COR-L47 (cell line): ENCODE measurements at places on chromosomes 7 and 10.

DNA sequence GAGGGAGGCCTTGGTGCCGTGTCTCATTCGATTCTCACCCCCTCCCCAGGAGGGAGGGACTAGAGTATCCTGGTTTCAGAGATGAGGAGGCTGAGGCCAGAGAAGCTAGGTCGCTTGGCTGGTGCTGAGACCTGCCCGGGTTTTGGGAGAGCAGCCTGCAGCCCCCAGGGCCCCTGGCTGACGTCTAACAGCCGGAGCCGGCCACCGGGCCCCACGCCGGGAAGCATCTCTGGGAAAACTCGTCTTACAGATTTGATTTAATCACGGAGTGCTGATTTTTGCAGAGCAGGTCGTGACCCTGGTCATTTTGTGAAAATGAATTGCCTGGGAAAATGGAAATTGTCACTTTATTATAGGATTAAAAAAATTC lies 97.5 kb downstream of the MICALL2 start:
- no peak for DNase-seq

- no peak for DNase-seq
Observed at GRCh38 chr10:71964743-71965515, 734 bp downstream of the CHST3 start.

DNA sequence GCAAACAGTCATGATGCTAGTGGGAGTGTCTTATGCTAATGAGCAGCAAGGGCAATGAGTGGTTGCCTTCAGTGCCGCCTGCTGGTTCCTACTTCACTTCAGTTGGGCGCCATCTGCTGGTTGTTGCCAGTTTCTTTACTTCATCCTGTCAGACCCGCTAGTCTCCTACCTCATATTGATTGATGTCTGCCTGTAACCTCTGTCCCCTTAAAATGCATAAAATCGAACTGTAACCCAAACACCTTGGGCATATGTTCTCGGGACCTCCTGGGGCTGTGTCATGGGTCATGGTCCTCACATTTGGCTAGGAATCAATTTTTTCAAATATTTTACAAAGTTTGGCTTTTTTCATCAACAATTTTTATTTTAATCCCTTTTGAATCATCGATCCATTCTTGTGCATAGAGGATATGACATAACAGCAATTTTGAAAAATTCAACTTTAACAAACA lies 62.8 kb upstream of the C7orf33 start:
- peak; percentile 79 for DNase-seq

DNA sequence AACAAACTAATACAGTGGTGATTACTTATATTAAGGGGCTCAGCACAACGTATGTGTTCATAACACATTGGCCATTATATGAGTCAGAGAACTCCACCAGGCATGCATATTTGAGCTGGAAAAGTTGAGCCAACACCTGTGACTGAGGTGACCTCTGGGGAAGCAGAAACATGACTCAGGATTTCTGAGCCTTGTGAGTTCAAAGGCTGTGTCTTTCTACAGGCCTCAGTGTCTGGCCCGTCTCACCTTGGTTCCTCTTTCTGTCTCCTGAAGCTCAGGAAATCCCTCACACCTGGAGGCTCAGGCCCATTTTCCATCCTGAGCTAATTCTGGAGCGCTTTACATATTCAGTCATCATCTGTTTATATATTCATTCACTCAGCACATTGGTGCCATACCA lies 230.9 kb upstream of the AGK start:
- DNase-seq: no peak

DNA sequence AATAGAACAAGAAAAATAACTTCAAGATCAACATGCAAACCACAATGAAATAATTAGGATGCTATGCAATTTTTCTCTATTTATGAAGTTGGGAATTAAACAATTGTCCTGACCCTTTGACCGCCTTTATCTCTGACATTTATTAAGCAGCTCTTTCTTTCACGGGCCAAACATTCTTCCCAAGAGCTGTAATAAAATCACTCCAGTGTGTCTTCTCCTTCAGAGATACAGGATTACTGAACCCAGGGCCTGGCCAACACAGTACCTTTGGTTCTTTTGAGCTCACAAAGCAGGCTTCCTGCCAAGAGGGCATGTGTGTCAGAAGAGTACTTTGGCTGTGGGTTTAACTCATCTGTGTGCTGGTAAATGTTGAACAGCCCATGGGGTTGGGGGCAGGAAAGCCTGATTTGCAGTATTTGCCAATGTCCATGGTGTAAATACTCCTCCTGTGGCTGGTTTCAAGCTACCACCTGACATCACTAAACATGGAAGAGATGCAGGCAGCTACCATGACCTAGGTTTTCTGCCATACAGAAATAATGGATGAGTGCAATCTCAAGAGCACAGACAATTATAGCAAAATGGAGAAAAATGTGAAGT lies 121.7 kb downstream of the FANK1 start:
- DNase-seq: no peak

- DNase-seq: no peak
Observed at GRCh38 chr10:124180947-124181549, 87.7 kb upstream of the CHST15 start.

GRCh38 chr7:47449810-47450590 lies 131.9 kb downstream of the TNS3 start:
- DNase-seq: no peak

DNA sequence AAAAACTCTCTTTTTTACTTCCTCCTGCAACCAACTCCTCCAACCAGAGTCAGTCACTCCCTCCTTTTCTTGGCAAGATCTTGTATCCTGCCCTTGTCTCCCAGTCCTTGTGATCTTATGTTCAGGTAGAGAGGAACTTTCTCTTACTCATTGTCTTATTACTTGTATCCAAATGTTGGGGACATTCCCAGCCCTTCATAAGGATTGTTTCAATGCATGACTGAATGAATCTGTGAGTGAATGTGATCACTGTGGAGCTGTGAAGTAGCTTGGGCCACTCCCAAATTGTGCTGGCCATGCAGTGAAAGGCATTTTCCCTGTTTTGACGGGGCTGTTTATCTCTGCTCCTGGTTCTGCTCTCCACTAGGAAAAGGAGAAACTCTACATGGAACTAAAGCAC lies 93.7 kb downstream of the CFAP58 start:
- DNase-seq: no peak

GRCh38 chr7:103059471-103059870 lies 15.1 kb downstream of the FBXL13 start:
- no peak for DNase-seq

DNA sequence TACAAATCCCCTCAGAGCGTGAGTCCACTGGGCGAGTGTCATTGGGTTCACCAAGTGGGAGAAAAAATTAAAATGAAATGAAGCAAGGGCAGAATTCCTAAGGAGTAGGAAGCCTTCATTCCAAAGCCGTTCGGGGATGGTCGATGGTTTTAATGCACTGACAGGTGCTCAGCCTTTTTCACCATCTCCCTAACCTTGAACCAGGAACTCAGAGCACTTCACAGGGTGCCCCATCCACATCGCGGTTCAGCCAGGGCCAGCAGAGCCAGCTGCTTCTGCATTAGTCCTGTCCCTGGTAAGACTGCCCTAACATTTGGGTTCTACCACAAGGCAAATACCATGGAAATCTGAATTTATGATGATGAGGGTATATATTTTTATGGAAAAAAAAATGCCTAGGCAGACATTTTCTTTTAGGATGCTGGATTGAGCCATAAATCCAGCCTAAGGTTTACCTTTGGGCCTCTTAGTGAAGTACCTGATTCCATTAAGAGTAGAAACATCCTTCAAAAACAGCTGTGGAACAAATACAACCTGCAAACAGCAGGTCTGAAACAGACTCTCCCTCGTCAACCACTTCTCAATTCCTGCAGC lies 203.5 kb upstream of the RNF32 start:
- no peak for DNase-seq

DNA sequence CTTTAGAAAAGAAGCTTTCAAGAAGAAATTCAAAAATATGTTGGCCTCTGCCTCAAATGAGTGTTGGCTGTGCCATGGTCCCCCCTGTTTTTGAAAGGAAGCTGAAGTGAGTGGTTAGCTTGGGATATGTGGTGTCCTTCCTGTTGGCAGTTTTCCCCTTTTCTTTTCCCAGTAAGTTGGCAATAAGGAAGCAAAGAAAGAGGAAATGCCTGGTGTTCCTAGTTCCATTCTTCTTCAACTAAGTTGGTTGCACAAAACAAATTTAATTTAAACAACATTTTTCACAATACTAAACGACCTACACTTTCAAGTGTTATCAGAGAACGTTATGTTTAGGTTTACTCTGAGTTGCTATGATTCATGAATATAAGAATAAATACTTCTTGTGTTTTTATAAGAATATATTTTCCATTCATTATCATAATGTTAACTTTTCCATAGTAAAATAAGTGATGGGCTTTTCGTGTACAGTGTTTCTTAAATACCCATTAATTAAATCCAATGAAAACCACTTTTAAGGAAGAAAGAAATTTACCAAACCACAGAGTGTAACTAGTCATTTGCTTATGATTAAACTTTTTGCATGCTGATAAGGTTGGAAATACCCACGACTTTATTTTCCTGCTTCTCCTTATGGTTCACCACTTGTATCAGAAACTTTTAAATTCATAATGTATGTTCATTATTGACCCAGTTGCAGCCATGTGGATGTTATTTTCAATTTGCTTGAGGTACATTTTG lies 7.7 kb downstream of the HDAC9 start:
- no peak for DNase-seq

GRCh38 chr10:46520941-46521340 lies 35.5 kb downstream of the GPRIN2 start:
- no peak for DNase-seq

GRCh38 chr7:80548840-80549530 lies 37.1 kb upstream of the GNAT3 start:
- DNase-seq: no peak

GRCh38 chr7:140732416-140732815 lies 35.9 kb downstream of the NDUFB2 start:
- DNase-seq: no peak

GRCh38 chr7:131149840-131150239 lies 177.8 kb upstream of the MKLN1 start:
- DNase-seq: no peak

GRCh38 chr10:66811211-66811610 lies 114.6 kb upstream of the LRRTM3 start:
- DNase-seq: no peak

DNA sequence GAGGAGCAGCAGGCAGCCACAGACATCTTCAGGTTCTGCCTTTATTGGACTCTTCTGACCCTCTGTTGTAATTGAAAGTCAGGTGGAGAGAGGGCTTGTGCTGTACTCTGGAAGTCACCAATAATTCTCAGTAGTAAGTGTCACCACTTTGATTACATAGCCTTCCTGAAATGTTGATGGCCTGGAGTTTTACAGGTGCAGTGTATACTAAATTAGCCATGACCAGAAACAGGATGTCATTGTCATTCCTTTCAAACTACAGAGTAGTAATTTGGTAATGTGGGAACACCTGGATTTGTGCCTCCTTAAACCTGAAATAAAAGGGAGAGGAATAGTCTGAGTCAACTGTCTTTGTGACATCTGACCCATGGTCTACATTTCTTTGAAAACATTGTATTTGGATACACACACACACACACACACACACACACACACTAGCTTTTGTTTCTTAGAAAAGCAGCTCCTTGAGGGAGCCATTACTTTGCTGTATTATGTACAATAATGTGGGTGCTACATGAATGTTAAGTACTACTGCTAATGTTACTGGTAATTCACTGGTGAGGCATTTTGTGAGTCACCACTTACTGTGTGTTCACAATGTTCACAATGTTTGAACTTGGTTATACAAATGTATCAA lies 19.6 kb downstream of the ARL4A start:
- DNase-seq: peak; percentile 44

- DNase-seq: no peak
Observed at GRCh38 chr7:100521076-100521475, 17.9 kb upstream of the AGFG2 start.

GRCh38 chr7:37916017-37916672 lies 472 bp downstream of the SFRP4 start:
- DNase-seq: no peak

GRCh38 chr10:27816320-27816719 lies 70.7 kb upstream of the MKX start:
- DNase-seq: no peak

DNA sequence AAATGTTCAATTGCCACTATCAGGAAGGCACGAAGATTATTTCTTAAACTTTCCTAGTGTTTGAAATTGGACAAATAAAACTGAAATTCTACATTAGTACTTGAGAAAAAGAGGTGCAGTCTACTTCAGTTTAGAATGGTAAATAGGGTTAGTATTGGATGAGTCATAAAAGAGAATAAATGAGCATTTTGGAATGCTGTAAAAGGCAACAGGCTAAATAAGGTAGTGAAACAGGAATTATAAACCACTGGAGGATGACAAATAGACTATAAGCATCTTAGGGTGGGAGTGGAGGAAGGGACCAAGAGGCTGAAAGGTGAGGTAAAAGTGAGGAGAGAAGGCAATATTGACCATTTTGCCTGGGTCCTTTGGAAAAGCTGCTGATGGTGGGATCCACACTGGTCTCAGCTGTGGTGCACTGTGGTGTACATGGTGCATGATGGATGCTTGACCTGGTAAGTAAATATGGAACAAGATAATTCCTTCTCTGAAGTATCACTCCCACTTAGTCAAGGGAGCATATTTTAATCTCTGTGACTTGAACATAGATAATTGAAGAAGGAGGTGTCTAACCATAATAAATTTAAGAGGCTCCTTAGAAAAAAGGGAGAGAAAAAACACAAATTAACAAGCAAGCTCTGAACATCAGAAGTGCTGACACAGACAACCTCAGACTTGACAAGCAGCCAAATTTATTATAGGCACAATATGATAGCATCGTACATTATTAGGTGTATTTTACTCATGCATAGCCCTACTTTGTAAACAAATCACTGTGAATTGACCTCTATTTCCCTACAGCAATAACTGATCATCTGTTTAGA lies 76.4 kb upstream of the SCIN start:
- DNase-seq: no peak
